ENCODE measurements at places on chromosomes 6 and 20.

GRCh38 chr6:35386989-35387388 is 44.6 kb downstream of the PPARD start:
- no peak for DNase-seq

DNA sequence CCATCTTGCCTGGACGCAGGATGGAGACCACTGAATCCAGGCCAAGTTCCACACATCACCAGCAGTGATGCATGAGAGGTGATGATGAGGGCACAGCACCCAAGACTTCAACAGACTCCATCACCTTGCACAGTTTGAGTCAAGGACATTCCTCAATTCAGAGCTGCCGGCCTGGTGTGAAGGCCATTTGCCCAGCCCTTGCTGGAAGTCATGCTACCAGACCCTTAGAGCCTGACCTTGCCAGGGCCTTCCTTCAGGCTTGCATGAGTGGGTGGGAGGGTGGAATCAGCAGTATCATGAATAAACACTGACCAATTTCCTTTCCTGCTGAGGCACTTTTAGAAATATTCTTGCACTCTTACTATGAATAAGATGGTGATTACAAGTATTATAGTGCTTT is 130.2 kb upstream of the SSTR4 start:
- DNase-seq, result no peak

GRCh38 chr20:37856932-37857660 is 45.8 kb upstream of the VSTM2L start:
- DNase-seq, result no peak

DNA sequence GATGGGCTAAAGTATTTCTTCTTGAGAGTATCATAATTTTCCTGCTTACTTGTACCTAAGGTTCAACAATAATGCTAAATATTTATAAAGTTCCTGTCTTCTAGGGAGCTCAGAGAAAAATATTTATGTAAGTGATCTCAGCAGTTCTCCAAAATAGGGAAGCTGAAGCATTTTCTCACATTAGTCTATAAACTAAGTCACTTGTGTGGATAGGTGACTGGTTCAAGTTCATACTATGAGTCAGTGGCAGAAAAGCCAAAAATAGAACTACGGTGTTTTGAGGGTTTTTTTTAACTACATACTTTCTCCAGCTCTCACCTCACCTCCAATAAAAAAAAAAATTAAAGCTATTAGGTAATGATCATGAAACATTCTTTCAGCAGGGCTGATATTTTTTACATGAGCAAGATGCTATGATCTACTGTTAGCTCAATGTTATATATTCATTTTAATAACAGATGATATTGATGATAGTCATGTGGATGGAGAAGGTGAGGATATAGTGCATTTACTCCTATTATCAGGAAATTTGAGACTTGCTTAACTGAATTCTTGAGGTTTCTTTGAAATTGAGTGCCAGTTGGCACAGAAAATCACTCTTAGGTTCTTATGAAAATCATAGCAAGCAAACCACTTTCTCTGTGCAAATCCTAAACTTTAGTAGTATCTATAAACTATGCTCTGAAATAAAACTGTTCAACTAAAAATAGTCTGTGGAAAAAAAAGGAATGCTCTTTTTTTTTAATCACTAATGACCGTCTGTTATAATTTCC is 4.1 kb upstream of the MOXD1 start:
- DNase-seq, result no peak

DNA sequence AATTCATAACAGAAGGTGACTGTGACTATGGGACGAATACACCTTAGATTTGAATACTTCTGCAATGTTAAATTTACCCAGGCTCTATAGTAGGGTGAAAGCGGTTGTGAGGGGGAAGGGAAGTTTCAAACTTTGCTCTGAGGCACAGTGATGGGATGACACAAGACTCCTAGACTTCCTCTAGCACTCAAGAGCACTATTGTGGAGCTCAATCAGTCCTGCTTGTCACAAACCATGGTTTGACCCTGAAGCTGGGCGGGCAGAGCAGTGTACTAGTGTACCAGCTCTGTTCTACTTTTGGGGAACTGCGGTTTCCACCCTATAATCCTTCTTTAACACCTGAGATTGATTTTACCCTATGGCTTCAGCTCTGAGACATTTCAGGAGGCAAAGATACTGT is 17.1 kb downstream of the TRIM27 start:
- no peak for DNase-seq

DNA sequence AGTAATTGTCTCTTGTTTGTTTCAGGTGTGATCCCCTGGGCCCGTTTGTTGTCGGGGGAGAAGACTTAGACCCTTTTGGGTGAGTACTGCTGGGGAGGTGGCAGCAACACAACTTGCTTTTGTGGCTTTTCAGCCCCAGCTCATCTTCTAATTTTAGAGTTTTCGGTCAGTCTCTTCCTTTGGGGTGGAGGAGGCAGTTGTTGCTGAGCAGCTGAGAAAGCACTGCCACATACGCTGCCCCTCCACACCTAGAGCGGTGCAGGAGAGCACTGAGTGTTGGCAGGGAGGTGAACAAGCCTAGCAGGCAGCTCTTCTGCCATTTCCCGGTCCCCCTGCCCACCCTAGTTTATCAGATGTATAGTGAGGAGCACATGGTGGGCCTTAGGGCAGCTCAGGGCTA is 21.7 kb downstream of the TMEM74B start:
- no peak for DNase-seq

- no peak for DNase-seq
Observed at GRCh38 chr6:71672876-71673275, 213.5 kb upstream of the RIMS1 start.

GRCh38 chr6:43708860-43709653 is 21.5 kb upstream of the MRPS18A start:
- DNase-seq, result no peak

GRCh38 chr6:28335564-28336283 is at the start of gene ZSCAN31:
Gene ZSCAN31, minus strand, starts transcription at chr6:28336148. Its CDS starts 6,465 bp downstream, at chr6:28329683.
- DNase-seq, result peak; percentile 54
